ENCODE measurements at places on chromosomes 5 and 9. TPM values are rescaled to one million over a fixed set of nuclear protein-coding genes. Genes with fewer than 3 reads are reported as not detected.

GRCh38 chr9:124774129-124774978 lies 2.6 kb upstream of the OLFML2A start:
- peak; percentile 81 for DNase-seq

GRCh38 chr9:114169029-114169951 lies 14.0 kb downstream of the COL27A1 start:
- peak; percentile 72 for DNase-seq

- DNase-seq, result no peak
Measured at GRCh38 chr9:131992906-131993657, 86.6 kb downstream of the MED27 start.

- DNase-seq, result no peak
Measured at GRCh38 chr5:168747987-168748777, 169.0 kb upstream of the PANK3 start.

DNA sequence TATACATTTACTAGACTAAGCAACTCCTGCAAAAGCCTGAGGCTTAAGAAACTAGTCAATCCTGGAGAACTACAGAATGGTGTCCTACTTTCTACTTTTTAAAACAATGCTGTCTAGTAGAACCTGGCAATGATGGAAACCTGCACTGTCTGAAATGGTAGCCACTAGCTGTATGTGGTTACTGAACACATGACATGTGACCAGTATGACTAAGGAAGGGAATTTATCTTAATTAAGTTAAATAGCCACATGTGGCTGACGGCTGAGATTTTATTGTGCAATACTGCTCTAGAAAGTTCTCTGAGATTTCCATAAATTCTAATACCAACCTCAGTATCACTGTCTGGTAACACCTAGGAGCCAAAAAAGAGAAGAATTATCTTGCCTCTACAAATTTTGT lies 44.9 kb upstream of the RAPGEF6 start:
- no peak for DNase-seq

DNA sequence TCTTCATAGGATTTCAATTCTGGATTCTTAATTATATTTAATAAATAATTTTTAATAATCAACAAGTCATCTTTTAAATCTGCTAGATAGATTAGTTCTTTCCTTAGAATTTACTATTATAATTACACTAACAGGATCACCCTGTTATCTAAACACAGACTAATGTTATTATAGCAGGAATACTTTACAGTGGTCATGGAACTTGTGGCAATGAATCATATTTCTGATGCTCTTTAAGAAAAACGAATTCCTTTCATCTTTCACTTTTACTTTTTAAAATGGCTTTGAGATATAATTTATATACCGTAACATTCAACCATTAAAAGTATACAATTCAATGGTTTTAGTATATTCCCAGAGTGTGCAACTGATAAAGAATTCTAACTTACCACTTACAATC lies 29.7 kb upstream of the CDK5RAP2 start:
- no peak for DNase-seq

Gene SLC36A2
- total RNA-seq, result 1.7 TPM

DNA sequence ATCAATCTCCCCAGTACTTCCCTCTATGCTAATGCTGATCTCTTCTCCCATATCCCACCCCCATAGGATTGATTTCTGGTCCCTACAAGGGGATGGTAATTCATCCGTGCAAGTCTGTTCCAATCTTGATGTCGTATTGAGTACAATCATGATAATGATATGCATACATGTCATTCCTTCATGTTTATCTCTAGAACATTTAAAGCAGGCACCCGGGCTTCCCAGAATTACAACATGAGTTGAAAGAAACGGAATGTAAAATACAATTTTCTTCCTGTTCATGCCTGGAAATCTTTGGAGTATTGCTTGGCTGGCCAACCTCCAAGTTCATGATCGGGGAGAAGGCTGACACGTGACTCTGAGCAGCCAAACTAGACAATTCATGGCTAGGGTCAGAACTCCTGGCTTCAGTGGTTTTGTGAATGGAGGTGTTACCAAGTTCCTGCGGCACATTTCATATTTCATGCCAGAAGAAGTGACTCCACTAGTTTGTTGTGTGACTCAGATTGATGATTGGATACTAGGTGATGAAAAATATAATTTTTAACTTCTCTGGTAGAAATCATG lies 66.6 kb downstream of the C9orf152 start:
- peak; percentile 81 for DNase-seq

GRCh38 chr5:131996210-131997025 lies 15.0 kb downstream of the ACSL6 start:
- DNase-seq, result peak; percentile 28

DNA sequence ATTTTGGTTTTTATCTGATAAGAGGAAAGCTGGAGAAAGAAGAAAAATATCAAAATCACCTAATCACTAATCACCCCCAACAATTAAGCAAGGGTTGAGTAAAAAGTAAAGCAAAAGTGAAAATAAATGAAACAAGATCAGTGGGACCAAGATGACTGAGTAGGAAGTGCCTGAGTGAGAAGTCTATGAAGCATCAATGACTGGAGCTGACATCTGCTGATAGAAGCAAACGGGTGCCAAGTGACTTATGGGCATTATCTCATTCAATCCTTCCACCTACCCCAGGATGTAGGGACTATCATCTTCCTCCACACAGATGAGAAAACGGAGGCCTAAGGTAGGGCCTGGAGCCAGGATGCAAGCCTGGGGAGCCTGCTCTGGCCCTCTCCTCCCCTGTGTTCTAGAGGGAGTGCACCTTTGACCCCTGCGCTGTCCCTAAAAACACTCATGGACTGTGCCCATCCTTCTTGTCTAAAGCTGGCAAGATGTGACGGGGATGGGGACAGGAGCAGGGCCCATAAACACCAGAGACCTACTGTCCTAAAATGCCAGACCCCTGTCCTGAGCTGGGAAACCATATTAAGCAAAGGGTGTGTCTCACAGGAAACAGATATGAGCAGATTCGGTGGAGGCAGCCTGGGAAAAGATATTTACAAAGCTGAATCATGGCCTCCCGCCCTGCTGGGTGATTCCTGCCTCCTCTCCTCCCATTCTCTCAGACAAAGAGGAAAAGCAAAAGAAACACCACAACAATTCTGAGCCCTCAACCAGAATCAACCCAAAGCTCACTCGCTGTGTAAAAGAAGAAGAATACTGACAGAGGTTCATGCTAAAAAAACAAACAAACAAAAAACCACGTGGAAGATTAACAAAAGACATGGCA lies 116.0 kb downstream of the AUH start:
- DNase-seq, result no peak

DNA sequence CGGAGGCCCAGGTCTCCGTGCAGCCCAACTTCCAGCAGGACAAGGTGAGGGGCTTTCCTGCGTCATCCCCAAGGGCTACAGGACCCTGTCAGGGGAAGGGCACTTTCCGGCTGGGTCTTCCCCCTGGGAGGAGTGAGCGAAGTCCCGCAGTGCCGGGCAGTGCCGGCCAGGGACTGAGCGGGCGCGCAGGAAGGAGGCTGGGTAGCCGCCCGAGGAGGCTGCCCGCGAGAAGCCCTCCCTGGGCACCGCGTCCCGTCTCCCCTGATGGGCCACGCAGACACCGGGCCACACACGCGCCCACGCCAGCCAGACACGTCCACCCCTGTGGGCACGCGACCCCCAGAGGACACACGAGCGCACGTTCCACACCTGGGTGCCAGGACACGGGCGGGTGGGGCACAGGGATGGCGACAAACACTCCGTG lies 357 bp downstream of the PTGDS start:
- no peak for DNase-seq

DNA sequence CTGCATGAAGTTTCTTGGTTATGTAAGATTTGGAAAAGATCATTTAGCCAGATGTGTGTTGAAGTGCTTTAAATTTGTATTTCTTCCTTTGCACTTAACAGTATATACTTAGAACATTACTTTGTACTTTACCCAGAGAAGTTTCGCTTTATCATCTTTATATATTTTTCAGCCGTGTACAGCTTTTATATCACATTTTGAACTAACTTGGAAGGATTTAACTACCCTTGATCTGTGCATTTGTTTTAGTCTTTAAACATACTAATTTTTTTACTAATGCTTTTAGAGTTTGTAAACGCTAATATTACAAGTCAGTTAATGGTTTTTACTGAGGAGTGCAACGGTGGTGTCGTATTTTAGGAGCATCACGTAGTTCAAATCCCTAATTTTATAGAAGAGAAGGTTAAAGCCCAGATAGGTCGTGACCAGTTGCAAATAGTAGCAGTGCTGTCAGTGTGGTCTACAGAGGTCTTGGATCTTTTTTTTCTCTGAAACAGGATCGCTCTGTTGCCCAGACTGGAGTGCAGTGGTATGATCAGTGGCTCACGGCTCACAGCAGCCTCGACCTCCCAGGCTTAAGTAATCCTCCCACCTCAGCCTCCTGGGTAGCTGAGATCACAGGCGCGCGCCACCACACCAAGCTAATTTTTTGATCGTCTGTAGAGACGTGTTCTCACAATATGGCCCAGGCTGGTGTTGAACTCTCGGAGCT lies 2.0 kb downstream of the MATR3 start:
- no peak for DNase-seq

- peak; percentile 84 for DNase-seq
Measured at GRCh38 chr5:136424835-136425584, 59.7 kb upstream of the TRPC7 start.

Gene CTXN3
- total RNA-seq, result 2.6 TPM

Gene OGN
- total RNA-seq, result 567 TPM

GRCh38 chr5:132887283-132887682 lies 13.8 kb downstream of the LEAP2 start:
- no peak for DNase-seq

- no peak for DNase-seq
Measured at GRCh38 chr9:126232461-126232860, 94.2 kb upstream of the MVB12B start.

Gene CDH12
- 3.6 TPM for total RNA-seq

- DNase-seq, result no peak
Measured at GRCh38 chr9:121300283-121301119, 32.5 kb downstream of the GSN start.

- no peak for DNase-seq
Measured at GRCh38 chr9:134170532-134171315, 6.4 kb upstream of the RNU6ATAC start.

Gene C5orf58
- 1.7 TPM for total RNA-seq

DNA sequence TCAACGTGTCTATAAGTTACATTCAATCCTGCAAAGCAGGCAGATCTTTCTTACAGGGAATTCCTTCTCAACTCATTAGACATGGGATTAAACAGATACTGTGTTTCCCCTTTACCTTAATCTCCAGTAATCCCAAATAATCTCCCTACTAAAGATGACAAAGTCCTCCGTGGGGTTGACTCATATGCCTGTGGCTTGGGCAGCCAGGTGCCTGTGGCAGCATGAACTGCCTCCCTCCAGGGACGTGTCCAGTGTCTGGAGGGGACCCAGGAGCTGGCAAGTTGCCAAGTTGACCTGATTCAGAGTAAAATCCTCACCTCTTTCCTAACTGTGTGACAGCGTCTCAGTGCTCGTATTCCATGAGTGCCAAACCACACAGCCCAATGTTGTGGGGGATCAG lies 94.6 kb upstream of the PTCH1 start:
- no peak for DNase-seq

Gene KCNIP1
- 2.9 TPM for total RNA-seq

All from umbilical cord (tissue), 2 donors.